ENCODE measurements at places on chromosomes 6 and 20. TPM values are rescaled to one million over a fixed set of nuclear protein-coding genes. Genes with fewer than 3 reads are reported as not detected.
A peak's percentile ranks its signal among the peaks of the same experiment; 100 is the strongest.

The GPR6 gene
- not detected for total RNA-seq

The SNTA1 gene
- 291 TPM for total RNA-seq

The SNX21 gene
- total RNA-seq = 50.7 TPM

The HLA-DRB5 gene
- 1.6 TPM for total RNA-seq

The HMGN4 gene
- 62.9 TPM for total RNA-seq

The SCUBE3 gene
- 119 TPM for total RNA-seq

The GLO1 gene
- 92.6 TPM for total RNA-seq

The MAN1A1 gene
- total RNA-seq = 136 TPM

The OR2B6 gene
- not detected for total RNA-seq

The VWA7 gene
- 6.8 TPM for total RNA-seq

The MYCT1 gene
- total RNA-seq = 26.2 TPM

- H3K27me3 ChIP-seq = no peaks in the 10 kb centered on the region
- DNase-seq = no peak
- H3K36me3 ChIP-seq = no peaks in the 10 kb centered on the region
- no peaks in the 10 kb centered on the region for H3K4me1 ChIP-seq
Observed at GRCh38 chr6:107713563-107713962, 110.5 kb downstream of the SCML4 start.

GRCh38 chr6:33123732-33124524, 48.1 kb downstream of the HLA-DPB1 start:
- H3K4me3 ChIP-seq = no peak overlapping the region
- no peaks in the 10 kb centered on the region for H3K36me3 ChIP-seq
- no peaks in the 10 kb centered on the region for H3K4me1 ChIP-seq

GRCh38 chr6:29853245-29853644, 25.6 kb downstream of the HLA-G start:
- no peak overlapping the region for H3K27ac ChIP-seq
- H3K36me3 ChIP-seq = no peaks in the 10 kb centered on the region
- no peak for DNase-seq
- no peak overlapping the region for H3K4me3 ChIP-seq
- peaks cover 7% of the 10 kb centered on the region for H3K4me1 ChIP-seq

DNA sequence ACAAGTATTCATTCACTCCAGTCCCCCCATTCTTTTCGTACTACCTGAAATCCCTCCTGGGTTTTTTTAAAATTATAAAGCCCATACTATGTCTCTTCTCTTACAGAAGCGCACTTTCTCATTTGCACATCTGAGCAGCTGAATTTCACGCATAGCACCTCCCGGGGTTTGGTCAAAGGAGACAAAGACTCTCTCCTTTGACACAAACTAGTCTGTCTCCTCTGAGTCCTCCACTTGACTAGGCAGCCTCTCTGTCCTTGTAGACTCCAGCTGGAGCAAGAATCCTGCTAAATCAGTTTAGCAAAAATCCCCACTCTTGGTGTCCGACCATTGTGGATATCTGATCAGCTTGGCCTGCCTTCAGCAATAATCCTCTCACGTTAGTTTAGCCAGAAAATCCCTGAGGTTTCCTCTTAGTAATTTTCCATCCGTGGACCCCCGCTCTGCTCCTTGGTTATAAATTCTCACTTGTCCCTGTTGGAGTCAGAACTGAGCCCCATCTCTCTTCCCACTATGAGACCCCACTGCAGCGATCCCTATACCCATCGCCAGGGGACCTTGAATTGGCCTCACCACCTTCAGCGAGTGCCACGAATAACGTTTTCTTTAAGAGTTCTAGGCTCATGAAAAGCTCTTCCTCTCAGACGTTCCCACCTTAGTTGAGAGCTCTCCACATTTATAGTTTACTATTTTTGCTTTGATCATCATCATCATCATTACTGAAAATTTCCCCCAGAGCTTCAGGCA, 29.0 kb downstream of the PDYN start:
- no peak for DNase-seq
- H3K27ac ChIP-seq = no peak overlapping the region
- no peaks in the 10 kb centered on the region for H3K36me3 ChIP-seq
- no peaks in the 10 kb centered on the region for H3K4me1 ChIP-seq
- no peak overlapping the region for H3K4me3 ChIP-seq

DNA sequence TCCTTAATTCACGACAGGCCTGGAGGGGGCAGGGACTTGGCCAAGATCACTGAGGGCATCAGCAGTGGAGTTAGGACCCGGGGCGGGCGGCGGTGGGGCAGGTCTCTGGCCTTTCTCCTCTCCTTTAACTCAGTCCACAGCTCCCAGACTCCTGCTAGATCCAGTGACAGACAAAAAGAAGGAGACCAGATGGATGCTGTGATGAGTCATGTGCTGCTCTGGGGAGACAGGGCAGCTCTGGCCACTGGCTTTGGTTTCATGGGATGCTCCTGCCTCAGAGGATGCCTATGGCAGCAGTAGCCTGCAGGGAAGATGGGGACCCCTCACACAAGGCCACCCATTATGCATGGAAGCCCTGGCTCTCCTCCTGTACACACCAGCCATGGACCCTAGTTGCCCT, 20.5 kb downstream of the EPB41L1 start:
- no peak overlapping the region for H3K27ac ChIP-seq
- no peaks in the 10 kb centered on the region for H3K27me3 ChIP-seq
- H3K4me3 ChIP-seq = no peak overlapping the region
- DNase-seq = no peak

DNA sequence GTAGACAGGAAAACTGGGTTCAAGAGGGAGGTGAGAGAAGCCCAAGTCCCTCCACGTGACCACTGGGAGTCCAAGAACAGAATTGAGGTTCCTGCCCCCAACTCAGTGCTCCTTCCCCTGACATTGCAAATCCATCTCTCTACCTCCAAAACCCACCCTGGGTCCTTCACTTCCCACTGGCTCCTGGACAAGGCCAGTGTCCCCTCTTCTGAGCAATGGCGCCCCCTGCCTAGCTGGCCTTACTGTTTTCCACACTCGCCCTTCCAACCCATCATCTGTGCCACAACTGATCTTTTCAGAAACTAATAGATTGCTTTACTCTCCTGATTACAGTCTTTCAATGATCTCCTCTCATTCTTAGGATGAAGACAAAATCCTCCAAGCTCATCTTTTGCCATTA, 200.3 kb downstream of the ANKRD60 start:
- no peaks in the 10 kb centered on the region for H3K4me1 ChIP-seq
- no peaks in the 10 kb centered on the region for H3K27me3 ChIP-seq

GRCh38 chr20:36128463-36129159, 25.9 kb upstream of the EPB41L1 start:
- H3K36me3 ChIP-seq = no peaks in the 10 kb centered on the region
- no peaks in the 10 kb centered on the region for H3K27me3 ChIP-seq
- no peak overlapping the region for H3K27ac ChIP-seq
- H3K4me3 ChIP-seq = no peak overlapping the region

DNA sequence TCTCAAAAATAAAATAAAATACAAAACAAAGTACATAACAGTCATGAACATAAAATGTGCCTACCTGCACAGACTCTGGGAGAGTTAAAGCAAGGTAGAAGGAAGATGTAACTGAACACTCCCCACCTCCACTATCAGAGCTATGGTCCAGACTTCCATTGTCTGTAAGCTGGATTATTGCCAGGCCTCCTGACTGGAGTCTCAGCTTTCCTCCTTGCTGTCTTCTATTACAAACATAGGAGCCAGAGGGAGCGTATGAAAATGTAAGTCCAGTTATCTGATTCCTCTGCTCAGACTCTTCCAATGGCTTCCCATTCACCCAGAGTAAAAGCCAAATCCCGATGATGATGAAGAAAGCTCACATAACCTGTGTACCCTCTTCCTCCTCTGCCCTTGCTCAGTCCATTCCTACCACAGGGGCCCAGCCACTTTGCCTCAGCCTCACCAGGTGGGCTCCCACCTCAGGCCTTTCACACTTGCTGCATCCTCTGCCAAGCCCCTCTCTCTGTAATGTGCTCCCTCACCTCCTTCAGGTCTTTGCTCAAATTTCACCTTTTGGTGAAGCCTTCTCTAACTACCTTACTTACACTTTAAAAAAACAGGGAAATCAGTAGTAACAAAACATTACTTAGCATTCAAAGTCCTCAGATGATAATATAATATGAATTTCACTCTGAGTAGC, 194.1 kb downstream of the RIMS1 start:
- no peak overlapping the region for H3K4me3 ChIP-seq
- no peaks in the 10 kb centered on the region for H3K4me1 ChIP-seq
- no peak for DNase-seq

- no peaks in the 10 kb centered on the region for H3K4me1 ChIP-seq
- no peaks in the 10 kb centered on the region for H3K36me3 ChIP-seq
- no peak for DNase-seq
- H3K4me3 ChIP-seq = no peak overlapping the region
Observed at GRCh38 chr6:98636941-98637340, 197.4 kb upstream of the POU3F2 start.

DNA sequence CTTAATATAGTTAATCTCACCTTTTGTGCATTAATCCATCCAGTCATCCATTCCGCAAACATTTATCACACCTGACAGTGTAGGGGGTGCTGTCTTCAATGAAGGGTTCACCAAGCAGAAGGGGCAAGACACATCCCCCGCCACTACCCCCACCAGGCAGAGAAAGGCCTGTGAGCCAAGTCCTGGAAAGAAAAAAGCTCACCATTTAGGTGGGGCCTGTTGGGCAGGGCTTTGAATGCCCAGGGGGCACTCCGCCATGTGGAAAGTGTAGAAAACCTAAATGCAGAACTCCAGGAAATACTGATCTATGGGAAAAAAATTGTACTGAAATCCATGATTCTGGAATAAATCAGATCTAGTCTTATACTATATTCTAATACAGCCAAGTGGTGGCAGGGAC, 4.8 kb upstream of the STX16 start:
- no peak overlapping the region for H3K4me3 ChIP-seq
- no peak for DNase-seq
- no peaks in the 10 kb centered on the region for H3K36me3 ChIP-seq
- H3K27me3 ChIP-seq = no peaks in the 10 kb centered on the region
- H3K4me1 ChIP-seq = peaks cover 15% of the 10 kb centered on the region

- no peak overlapping the region for H3K4me3 ChIP-seq
- no peaks in the 10 kb centered on the region for H3K36me3 ChIP-seq
- no peak overlapping the region for H3K27ac ChIP-seq
Observed at GRCh38 chr20:33284284-33284683, 1.3 kb downstream of the BPIFB1 start.

GRCh38 chr6:2435323-2435722, 189.9 kb upstream of the GMDS start:
- no peaks in the 10 kb centered on the region for H3K36me3 ChIP-seq
- no peak overlapping the region for H3K4me3 ChIP-seq
- no peak for DNase-seq
- no peak overlapping the region for H3K27ac ChIP-seq
- no peaks in the 10 kb centered on the region for H3K27me3 ChIP-seq

DNA sequence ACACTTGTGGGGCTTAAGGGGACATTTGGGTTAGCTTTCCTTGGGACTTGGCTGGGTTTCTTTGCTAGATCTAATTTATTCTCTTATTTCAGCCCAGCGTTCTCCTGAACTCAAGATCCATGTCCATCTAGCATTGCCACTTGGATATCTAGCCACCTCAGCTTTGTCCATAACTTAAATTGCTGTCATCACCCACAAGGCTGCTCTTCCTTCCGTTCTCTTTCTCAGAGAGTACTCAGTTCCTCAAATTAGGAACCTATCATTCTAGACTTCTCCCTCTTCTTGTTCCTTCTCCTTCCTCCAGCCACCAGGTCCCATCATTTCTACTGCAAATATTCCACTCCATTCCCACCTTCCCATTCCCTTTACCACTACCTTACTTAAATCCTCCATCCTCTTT, 4.3 kb downstream of the SMIM26 start:
- no peak overlapping the region for H3K27ac ChIP-seq
- no peaks in the 10 kb centered on the region for H3K27me3 ChIP-seq
- DNase-seq = no peak

DNA sequence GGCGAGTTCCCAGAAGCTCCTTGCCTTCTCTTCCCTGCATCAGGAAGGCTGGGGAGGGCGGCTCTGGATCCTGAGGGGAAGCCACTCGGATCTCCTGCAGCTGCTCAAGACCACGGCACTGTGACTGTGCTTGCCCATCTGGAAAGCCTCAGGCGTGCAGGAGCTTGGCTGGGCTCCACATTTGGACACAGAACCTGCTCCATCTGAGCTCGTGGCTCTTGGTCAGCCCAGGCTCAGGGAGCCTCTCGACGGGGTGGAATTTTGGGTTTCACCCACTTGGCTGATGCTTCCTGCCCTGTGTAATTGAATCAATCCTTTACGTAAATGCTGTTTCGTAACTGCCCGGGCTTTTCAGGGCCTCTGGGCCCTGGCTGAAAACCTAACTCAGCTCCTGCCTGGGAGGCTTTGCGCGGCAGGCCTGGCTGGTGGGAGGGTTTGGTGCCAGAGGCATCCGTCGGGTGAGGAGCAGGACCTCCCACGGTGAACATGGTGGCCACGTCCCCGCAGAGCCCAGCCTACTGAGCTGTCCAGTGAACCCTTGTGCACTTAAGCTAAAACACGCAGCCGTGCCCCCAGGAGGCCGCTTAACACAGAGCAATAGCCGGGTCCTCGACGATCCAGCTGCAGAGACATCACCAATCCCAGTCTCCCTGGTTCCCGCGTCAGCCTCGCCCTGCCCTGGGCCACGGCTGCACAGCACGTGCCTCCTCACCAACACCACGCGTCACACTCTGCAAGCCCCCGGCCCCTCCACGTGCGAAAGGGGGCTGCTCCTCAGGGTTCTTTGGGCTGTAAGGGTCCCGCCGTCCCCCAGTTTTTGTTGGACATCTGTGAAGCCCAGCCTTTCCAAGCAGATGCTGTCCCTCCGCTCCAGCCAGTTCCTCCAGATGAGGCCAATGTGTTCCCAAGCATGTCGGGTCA, 241.0 kb downstream of the DLL1 start:
- H3K4me1 ChIP-seq = peaks cover 8% of the 10 kb centered on the region
- no peaks in the 10 kb centered on the region for H3K36me3 ChIP-seq
- no peak overlapping the region for H3K27ac ChIP-seq
- H3K4me3 ChIP-seq = no peak overlapping the region
- no peaks in the 10 kb centered on the region for H3K27me3 ChIP-seq
- DNase-seq = peak; percentile 88

- DNase-seq = no peak
- H3K4me3 ChIP-seq = no peak overlapping the region
- no peaks in the 10 kb centered on the region for H3K27me3 ChIP-seq
- H3K27ac ChIP-seq = no peak overlapping the region
Observed at GRCh38 chr20:10561302-10561701, 112.5 kb downstream of the JAG1 start.

- H3K27me3 ChIP-seq = no peaks in the 10 kb centered on the region
- no peaks in the 10 kb centered on the region for H3K36me3 ChIP-seq
- H3K4me1 ChIP-seq = no peaks in the 10 kb centered on the region
Observed at GRCh38 chr6:29916741-29917140, 25.6 kb upstream of the HLA-A start.
